ENCODE measurements at places on chromosomes 7 and 10.

GRCh38 chr7:98165827-98166667 lies 45.2 kb upstream of the BHLHA15 start:
- peak; percentile 15 for DNase-seq

- DNase-seq, result peak; percentile 18
Measured at GRCh38 chr10:35640951-35641675, 983 bp downstream of the FZD8 start.

DNA sequence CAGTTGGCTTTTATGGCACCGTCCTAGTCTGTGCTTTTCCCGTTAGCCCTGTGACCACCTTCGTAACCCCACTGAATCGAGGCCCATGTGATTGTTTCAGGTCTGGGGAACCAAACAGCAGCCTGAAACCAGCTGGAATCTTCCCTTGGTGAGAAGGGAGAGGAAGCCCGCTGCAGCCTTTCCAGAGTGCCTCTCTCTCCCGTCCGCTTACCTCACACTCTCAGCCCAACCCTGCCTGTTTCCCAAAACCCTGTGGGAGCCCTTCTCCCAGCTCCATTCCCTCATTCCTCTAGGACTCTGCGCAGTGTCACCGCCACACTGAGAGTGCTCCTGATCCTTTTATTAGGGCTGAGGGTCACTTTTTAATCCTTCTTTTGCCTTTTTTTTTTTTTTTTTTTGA lies 139.6 kb downstream of the WDR37 start:
- no peak for DNase-seq

GRCh38 chr10:101693978-101694673 lies 844 bp downstream of the FBXW4 start:
- DNase-seq, result peak; percentile 73

- DNase-seq, result no peak
Measured at GRCh38 chr7:3230908-3231307, 70.1 kb upstream of the SDK1 start.

DNA sequence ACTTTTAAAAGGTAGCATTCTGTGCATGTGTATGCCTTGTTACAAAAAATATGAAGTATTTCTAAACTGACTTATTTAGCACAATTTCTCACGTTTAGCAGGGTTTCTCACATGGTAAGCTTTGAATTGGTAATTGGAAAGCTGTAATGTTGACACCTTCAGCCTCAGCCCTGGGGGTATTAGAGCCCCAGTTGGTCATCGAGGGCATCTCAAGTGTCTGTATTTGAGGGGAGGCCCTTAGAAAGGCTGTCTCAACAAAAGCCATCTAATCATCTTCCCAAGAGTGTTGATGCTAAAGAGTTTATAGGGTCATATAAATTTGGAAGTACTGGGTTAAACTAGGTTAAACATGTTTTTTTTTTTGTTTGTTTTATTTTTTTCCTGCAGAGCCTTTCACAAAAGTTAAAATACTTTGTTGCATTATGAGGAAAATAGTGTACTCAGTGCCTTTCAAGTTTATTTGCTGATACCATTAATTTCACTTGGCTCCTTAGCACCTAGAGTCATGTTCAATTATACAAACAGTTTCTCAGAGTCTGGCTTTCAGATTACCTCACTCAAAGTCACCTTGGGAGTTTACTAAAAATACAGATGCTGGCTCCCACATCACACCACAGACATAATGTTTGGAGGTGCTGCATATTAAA lies 134.0 kb downstream of the CD36 start:
- DNase-seq, result no peak

DNA sequence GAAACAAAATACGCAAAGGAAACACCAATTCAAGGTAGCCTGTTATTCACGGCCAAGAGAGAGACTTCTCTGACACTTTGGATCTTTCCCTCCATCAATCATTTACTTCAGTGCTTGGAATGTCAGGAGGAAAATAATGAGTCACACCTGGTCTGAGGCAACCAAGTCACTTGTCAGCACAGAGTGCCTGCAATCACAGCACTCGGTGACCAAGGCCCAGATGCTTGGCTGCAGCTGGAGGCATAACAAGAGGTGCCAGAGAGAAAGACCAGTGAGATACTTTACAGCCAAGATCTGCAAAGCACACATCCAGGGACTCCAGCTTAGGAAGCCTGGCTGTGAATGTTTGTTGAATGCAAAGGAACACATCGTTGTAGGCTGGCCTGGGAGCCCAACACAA lies 33.9 kb downstream of the ASB13 start:
- DNase-seq, result peak; percentile 31

DNA sequence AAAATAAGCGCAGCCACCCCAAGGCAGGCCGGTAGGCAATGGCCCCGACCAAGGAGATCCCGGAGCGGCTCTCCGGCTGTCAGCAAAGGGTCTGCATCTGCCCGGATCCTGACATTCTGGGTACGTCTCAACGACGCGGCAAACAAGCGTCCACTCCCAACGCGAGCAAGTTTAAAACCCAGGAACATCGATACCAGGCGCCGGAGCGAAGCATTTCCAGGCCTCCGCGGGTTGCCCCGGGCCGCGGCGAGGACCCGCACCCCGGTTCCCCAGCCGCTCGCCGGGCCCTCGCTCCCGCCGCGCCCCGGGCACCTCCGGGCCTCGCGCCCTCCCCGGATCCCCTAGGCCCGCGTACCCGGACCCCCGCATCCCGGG lies 453 bp downstream of the URGCP start:
- peak; percentile 13 for DNase-seq

DNA sequence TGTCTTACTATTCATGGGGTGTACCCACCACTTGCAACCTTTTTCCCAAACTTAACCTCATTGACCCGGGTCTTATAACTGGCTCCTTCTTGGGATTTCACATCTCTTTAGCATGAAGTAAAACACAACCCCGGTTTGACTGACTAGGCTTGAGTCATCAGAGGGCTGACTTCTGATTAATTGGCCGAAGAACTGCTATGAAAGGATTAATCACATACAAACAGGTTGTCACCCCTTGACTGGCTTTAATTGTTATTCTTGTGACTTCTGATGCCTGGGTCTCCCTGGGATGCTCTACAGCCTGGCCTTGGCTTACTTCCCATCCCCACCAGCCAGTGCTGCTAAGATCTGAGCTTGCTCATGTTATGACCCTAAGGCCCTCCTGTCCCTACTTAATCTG lies 8.8 kb upstream of the CRPPA start:
- no peak for DNase-seq

GRCh38 chr7:7989616-7990440 lies 21.2 kb downstream of the GLCCI1 start:
- no peak for DNase-seq

DNA sequence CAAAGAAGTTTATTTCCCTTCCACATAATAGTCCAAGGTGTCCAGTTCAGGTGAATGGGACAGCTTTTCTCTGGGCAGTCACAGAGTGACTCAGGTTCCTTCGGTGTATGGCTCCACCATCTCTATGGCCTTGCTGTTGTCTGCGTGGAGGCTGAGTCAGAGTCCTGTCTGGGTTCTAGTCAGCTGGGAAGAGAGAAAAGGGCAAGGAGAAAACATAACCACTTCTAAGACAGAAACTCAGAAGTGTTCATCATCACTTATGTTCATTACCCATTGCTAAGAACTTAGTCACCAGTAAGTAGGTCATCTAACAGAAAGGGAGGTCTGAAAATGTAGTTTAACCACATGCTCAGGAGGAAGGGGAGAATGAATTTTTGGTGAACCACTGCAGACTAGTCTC lies 32.4 kb upstream of the CCDC7 start:
- DNase-seq, result no peak
